ENCODE measurements at places on chromosomes 7 and 10. TPM values are rescaled to one million over a fixed set of nuclear protein-coding genes. Genes with fewer than 3 reads are reported as not detected.

Gene PIK3AP1
- total RNA-seq = 8.1 TPM

Gene CCDC146
- 8.7 TPM for total RNA-seq

Gene GBX1
- not detected for total RNA-seq

GRCh38 chr7:16419126-16419525 is 2.2 kb downstream of the CRPPA start:
- H3K4me1 ChIP-seq = peaks cover 14% of the 10 kb centered on the region
- no peak for DNase-seq
- no peak overlapping the region for H3K4me3 ChIP-seq
- no peak overlapping the region for H3K27ac ChIP-seq
- H3K27me3 ChIP-seq = no peaks in the 10 kb centered on the region

DNA sequence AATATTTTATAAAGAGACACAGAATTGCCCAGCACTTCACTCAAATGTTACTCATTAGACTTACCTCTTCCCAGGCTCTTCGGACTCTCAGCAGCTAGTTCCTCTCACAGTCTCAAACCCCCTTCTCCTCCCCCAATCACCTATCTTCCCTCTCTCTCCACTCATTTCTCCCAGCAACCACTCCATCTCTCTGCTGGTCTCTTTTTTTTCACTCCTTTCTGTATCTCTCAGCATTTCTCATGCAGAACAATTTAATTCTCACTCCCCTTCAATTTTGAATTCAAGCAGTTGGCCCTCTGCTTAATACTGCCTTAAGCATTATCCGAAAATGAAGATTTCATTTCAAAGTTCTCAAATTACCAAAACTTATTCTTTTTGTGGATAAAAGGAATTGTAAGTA is 34.4 kb upstream of the CAV2 start:
- DNase-seq = no peak
- H3K27ac ChIP-seq = no peak overlapping the region
- H3K4me1 ChIP-seq = no peaks in the 10 kb centered on the region

DNA sequence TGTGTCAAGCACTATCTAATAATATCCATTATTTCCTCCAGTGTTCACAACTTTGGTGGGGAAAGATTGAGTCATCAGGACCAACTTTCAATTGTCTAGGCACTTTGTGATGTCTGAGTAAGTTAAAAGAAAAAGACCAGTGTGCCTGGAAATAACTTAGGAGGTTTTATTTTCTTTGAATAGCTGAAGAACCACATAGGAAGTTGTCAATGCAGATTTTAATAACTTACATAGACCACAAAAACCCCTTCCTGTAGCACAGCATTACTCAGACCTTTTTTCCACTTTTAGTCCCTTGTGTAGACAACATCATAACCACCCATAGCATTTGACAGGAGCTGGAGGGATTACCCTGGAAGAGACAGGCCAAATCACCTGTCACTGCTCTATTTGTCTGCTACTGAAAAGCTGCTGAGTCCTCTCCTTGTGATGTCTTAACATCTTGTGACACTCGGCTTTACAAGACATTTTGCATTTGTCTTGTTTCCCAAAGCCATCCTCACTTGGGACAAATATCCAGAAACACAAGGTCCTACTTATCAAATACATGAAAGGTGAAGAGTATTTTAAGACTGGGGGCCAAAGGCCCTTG is 241.5 kb upstream of the PTER start:
- no peaks in the 10 kb centered on the region for H3K36me3 ChIP-seq
- DNase-seq = no peak
- H3K27ac ChIP-seq = no peak overlapping the region
- no peak overlapping the region for H3K4me3 ChIP-seq
- no peaks in the 10 kb centered on the region for H3K4me1 ChIP-seq
